ENCODE measurements at places on chromosomes 11 and 22.

DNA sequence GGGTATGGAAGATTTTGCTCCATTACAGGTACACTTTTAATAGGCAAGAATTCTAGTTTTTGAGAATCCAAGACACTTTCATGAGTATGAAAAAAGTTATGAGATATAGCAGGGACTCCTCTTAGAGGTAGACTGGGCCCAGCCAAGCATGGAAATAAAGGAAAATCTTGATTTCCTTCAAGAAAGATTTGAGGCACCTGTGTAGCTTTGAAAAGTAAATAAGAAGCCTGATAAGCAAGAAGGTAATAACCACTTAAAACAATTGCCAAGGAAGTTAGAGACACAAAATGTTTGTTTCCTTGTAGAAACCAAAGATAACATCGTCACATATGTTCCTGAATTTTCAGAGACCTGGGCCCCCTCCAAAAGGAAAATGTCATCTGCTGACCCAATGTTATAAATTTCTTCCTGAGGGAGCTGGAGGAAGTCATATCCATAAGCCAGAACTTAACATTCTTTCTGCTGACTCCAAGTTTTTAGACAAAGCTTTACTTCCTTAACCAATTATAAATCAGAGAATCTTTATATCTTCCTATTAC is 314.5 kb upstream of the ANO3 start:
- DNase-seq = no peak

GRCh38 chr22:27624705-27625104 is 176.9 kb downstream of the MN1 start:
- DNase-seq = no peak

DNA sequence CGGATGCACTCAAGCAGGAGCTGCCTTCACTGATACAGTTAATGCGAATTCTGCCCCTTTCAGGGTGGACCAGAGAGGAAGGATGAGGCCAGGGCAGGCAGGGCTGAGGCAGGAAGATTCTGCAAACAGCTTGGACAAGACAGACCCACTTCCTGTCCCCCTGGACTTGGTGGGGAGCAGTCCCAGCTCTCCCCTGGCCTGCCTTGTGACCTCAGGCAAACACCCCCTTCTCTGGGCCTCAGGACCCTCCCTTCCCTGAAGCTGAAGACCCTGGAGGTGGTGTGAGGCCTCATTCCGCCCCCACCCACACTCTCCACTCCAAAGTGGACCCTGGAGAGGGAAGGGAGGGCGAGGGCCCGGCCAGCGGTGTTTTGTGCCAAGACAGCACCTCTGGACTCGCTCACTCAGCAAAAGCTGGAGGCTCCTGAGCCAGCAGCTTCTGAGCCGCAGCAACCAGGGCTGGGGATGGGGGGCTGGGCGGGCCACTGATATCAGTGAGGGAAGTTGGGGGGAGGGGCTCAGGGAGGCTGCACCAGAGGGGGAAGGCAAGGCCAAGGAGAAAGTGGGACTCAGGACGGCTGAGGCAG is 8.5 kb downstream of the RAB3IL1 start:
- no peak for DNase-seq

- peak; percentile 15 for DNase-seq
Measured at GRCh38 chr22:29765905-29766631, 739 bp downstream of the ZMAT5 start.

- DNase-seq = no peak
Measured at GRCh38 chr11:108790501-108791299, 125.8 kb downstream of the DDX10 start.

DNA sequence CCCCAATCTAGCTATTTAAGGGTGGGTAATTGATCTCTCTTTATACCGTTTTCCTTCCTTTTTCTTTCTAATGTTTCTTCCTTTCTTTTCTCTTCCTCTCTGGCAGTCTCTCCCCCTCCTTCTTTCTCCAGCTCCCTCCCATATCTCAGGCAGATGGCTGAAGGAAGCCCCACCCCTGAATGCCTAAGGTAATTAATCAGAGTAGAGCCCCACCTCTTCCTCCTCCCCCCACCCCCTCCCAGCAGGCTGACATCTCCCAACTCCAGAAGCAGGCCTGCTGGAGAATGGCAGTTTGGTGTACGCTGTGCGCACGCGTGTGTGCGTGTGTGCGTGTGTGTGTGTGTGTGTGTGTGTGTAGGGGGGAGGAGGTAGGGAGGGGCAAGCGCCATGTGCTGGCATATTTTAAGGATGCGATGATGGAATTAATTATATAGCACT is 122.6 kb downstream of the APOL5 start:
- no peak for DNase-seq

- no peak for DNase-seq
Measured at GRCh38 chr22:40726514-40726913, 47.2 kb downstream of the MCHR1 start.

- no peak for DNase-seq
Measured at GRCh38 chr22:23281053-23281405, 100.7 kb downstream of the BCR start.

DNA sequence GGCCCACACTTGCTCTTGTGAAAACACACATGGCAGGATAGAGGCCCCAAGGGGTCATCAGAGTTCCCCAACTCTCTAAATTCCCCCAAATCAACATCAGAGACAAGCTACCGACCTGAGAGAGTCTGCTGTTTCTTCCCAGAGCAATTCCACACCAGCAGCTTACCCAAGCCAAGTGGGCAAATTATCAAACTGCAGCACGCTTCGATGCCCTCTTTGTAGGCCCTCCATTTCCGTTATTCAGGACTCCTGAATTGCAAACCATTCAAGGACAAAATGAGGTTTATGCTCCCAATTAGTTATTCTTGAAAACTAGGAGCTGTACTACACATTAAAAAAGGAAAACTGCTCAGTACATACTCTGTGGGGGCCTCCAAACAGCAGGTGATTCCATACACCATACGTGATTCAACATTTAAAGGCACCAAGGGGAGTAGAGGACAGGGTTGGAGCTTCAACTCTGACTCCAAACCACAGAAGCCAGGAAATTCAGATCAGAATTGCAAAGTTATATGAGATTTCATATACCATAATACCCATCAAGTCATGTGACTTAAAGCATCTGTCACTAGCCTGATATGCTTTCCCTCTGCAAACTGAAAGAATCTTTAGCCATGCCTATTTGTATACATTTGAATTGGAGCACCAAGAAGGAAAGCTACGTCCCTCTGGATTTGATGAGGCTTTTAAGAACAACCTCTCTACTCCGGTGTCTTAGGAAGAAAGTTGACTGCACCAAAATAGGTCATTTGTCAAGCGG is 234.8 kb downstream of the CADM1 start:
- no peak for DNase-seq

DNA sequence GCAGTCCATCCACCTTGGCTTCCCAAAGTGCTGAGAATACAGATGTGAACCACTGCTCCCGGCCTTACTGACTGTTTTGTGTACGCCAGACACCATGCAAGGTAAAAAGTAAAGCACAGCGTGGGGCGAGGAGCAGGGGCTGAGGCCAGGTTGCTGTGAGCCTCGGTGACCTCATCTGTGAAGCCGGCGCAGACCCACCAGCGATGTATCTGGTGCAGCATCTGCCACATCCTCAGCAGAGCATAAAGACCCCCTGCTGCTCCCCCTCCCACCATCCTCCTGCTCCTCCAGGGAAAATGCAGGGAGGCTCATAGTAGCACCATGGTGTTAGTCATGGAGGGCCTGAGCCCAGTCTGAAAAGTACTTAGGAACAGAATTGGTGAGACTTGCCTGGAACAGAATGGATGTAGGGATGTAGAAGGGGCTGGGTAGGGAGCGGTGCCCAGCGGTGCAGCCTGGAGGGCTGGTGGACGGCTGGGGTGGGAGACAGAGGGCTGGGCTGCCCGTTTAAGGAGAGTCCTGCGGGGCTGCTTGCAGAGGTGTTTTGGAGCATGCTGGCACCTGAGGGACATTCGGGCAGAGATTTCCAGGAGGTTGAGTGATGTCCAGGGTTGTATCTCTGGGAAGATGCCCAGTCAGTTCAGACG is 462.4 kb downstream of the BRD1 start:
- no peak for DNase-seq

GRCh38 chr11:78405805-78406204 is 11.8 kb downstream of the GAB2 start:
- DNase-seq = no peak

Measured in activated gamma-delta T cell treated with anti-CD3 and anti-CD28 coated beads, Interleukin-2, amount 50 U/mL, for 16 hours (primary cell).